CD4-positive, alpha-beta T cell treated with Interleukin-2 at 100 ng/mL for 4 hours (primary cell): ENCODE measurements at places on chromosomes 1 and 21.

- no peak for DNase-seq
Measured at GRCh38 chr1:223860051-223860622, 14.4 kb upstream of the TP53BP2 start.

DNA sequence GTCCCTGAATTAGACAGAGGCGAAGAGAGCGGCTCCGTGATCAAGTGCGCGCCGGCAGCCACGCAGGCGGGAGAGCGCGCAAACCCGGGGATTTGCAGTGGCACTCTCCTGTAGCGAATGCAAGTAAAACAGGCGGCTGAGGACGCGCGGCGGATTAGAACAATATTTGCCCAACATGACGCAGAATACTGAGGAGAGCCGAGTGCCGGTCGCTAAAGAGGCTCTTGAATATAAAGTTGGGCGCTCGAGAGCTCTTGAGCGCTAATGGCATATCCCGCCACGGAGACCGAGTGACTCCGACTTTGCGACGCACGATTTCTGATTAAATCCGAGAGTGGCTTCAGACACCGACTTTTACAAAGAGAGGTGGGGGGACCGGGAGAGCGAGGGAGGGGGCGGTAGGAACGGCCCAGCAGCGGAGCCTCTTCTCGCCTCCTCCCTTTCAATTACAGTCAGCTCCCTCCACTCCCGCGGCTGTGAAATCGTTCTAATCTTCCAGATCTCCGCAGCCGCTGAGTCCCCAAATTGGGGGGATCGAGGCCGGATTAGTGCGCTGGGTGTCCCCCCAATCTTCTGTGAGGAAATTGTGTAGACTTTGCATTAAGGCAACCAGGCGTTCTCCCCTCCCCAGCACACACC, 2.3 kb downstream of the PAX7 start:
- no peak for DNase-seq

- no peak for DNase-seq
Measured at GRCh38 chr21:34546542-34546941, 34.5 kb upstream of the KCNE1 start.

DNA sequence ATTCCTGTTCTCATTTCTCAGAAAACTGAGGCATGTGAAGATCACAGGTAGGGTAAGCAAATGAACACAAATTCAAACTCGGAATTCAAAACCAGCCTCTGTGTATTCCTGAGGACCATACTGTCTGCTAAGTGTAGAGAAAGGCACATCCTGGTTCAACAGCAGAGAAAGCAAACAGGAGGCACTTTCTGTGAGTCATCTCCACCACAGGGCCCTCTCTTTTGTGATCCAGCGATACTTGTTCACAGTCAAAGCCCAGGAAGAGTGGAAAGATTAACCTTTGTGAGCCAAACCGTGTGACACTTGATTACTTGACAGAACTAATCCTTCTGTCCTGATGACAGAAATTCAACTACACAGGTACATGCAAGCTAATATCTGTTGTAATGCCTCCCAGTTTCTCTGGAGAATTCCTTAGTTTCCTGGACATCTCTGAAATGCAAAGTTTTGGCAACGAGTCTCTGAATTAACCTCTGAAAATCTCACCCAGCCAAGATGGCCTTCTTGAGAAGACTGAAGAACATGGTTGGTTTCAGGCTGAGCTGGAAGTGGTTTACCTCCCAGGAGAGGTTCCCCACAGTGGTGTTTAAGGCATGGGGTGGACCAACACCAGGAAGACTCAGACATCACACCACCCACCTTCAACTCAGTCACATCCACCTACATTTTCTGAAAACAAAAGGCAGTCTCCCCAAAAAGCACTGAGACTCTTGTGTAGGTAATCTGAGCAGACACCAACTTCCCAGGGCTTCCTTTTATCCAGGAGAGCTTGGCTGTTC, 98.2 kb upstream of the ERG start:
- no peak for DNase-seq

DNA sequence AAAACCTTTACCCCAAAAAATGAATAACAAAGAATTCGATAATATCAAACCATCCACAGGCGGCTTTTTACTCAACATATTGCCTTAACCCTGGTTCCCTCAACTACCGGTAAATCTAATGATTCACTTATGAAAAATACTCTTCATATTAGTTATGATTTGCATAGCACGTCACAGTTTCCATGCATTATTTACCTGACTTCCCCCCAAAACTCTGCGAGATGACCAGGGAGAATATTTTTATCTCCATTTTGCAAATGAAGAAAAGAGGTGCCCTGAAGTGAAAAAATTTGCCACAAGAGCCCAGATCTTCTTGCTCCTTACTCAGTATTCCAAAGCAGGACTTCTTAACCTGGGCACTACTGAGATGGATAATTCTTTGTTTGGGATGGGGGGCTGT, 2.9 kb downstream of the JAK1 start:
- no peak for DNase-seq

GRCh38 chr1:84291882-84292655, 9.4 kb upstream of the SAMD13 start:
- no peak for DNase-seq

DNA sequence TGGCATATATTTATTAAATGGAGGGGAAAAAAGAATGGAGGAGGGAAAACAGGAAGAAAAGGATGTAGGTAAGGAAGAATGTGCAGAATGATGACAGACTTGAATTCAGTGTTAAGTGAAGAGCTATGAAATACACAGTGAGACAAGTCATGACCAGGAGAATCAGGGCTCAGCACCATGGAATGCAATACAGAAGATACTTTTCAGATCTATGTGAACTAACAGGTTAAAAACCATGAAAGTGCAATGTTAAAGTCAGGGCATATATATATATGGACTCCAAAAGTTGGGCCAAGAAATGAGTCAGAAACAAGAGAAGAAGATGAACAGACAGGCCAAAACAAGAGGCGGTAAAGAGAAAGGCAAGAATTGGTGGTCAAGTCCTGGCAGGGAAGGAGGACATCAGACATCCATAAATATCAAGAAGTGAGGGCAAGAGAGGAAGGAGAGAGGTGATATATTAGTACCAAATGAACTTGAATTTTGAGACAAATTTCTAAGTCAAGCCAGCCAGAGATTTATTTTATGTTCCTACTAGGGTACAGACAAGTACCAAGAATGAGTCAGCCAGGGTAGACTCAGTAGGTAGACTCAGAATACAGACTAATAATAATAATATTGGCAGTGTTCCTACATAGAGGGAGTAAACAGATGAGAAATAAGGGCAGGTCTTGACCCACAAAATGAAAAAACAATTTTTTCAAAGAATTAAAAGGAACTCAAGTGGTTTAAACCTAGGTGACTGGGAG, 39.5 kb upstream of the MCOLN3 start:
- no peak for DNase-seq

DNA sequence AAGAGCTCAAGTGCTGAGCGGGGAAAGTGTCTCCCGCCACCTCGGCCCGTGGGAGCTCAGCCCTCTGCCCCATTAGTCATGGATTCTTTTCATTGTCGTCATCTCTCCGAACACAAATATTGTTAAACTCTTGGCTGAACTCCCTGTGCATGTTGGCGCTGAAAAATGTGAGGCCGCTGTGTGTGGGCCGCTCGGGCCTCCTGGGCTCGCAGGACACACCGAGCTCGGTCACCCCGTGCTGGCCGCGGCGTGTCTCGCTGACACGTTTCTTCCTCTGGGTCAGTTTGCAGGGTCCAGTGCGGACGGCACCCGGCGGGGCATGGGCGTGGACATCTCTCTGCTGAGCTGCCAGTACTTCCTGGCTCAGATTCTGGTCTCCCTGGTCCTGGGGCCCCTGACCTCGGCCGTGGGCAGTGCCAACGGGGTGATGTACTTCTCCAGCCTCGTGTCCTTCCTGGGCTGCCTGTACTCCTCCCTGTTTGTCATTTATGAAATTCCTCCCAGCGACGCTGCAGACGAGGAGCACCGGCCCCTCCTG, 25.6 kb downstream of the SLC45A1 start:
- no peak for DNase-seq

DNA sequence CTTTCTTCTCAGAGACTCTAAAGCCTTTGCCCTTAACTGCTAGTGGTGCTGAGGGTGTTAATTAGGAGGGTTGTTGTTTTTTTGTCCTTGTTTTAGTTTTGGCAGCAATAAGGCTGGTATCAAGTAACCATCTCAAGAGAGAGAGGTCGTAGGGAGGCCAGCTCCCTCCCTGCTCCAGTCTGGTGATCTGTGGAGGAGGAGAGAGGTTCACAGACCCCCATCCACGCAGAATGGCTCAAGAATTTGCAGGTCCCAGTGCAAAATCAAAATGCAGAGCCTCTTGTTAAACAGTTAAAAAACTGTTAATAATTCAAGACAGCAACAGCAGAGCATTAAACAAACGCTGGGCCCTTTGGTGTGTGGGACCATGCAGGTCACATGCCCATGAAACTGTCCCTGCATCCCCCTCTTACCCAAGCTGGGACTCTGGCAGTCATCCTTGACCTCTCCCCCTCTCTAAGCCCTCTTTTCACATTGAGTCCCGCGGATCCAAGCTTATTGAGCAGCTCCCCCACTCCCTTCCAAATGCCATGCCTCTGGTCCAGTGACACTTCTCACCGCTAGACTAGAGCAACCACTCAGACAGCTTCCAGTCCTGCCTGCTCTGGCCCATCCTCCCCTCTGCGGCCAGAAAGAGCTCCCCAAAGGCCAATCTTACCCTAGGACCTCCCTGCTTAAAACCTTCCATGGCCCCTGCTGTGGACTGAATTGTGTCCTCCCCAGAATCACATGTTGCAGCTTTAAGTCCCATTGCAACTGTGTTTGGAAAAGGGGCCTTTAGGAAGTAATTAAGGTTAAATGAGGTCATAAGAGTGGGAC, 47.7 kb upstream of the RPL11 start:
- no peak for DNase-seq

DNA sequence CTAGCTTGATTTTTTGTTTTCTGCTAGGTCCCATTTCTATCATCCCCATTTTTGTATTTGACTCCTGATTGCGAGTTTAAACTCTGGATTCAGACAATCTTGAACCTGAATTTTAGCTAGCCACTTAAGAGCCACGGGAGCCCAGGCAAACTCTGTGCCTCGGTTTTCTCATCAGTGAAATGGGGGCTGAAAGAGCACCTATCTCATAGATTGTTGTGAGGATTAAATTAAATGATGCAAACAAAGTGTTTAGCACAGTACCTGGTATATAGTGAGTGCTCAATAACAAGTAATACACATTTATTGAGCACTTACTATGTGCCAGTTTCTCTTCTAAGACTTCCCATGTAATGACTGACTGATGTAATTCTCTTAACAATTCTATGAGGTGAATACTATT, 158.1 kb upstream of the POU3F1 start:
- DNase-seq = no peak

- no peak for DNase-seq
Measured at GRCh38 chr1:55476445-55477015, 261.4 kb upstream of the USP24 start.

DNA sequence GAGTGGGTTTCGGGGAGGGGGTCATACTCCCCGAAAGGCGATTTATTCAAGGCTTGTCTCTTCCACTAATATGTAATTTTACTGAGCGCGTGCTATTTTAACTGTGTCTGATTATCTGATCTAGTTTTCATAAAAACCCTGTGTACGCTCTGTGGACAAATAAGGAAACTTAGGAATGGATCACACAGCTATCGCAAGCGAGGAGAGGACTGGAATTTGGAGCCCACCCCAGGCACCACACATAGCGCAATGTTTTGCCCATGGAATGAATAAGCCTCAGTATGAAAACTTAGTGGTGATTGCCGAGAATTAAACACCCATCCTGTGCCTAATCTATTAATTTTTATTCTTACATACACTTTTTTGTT, 9.8 kb upstream of the RAB42 start:
- no peak for DNase-seq

DNA sequence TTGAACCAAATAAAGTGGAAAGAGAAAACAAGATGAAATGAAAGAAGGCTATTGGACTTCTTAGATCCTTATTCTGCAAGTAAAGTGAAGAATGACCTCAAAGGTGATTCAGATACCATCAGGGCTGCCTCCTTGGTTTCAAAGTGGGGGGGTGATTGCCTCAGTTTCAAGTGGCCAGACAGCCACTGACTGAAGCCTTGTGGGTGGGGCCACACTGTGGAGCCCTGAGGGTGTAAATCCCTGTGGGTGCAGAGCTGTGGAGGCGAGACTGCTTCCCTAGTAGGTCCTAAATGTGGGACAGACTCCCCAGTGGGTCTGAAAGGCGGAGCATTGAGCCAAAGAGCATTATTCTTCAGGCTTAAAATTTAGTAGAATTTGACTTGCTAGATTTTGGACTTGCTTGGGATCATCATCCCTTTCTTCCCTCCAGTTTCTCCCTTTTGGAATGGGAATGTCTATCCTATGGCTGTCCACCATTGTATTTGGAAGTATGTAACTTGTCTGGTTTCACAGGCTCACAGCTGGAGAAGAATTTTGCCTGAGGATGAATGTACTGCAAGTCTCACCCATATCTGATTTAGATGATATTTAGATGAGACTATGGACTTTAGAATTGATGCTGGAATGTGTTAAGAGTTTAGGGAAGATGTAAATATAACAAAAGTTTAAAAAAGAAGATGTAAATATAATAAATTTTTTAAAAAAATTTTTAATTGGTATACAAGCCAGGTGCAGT, 71.6 kb upstream of the SOX13 start:
- no peak for DNase-seq

DNA sequence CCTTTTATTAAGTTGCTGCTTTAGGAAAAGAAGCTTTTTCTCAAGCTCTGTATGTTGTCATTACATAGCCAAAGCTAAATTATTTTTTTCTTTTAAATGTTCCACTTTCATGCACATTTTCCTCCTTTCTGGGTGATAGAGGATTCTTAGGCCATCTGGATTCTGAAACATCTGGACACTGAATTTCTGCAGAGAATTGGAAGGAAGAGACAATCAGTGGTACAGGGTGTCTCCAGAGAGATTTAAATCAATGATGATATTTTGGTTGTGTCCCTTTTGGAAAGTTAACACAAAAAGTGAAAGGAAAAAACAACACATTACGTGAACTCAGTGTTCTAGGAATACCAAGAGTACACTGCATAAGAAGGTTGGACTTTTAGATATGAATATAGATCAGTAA, 211.4 kb upstream of the PKN2 start:
- DNase-seq = no peak

GRCh38 chr1:236516929-236517704, 6.7 kb upstream of the LGALS8 start:
- peak; percentile 61 for DNase-seq

DNA sequence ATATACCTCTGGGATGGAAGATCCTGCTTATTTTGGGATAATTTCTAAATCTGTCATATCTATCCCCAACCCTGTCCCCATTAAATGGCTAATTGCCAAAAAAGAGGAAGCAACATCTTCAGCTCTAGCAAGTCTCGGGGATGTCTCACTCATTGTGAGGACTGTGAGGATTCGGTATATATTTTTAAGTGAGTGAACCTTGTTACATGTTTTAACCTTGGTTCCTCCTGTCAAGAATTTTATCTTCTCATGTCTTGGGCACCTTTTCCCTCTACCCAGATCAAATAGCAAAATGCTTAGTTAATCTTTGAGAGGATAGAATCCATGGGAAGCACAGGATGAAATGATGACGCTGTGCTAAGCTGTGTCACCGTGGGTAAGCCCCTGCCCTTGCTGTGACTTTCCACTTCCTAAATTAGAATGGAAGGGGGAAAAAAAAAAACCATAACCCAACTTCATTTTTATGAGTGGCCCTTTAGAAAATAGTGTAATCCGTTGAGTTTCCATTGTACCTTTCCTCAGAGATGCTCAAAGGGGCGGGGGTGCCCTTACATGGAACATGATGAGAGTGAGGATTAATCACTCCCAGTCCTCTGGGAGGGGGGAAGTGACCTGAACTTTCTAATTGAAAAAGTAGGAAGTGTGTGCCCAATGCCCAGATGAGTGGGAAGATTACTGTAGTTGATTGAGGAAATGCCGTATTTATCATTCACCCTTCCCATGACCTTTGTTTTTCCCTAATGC, 7.6 kb downstream of the ATP1A1 start:
- DNase-seq = no peak
